ENCODE measurements at places on chromosomes 4 and X.

DNA sequence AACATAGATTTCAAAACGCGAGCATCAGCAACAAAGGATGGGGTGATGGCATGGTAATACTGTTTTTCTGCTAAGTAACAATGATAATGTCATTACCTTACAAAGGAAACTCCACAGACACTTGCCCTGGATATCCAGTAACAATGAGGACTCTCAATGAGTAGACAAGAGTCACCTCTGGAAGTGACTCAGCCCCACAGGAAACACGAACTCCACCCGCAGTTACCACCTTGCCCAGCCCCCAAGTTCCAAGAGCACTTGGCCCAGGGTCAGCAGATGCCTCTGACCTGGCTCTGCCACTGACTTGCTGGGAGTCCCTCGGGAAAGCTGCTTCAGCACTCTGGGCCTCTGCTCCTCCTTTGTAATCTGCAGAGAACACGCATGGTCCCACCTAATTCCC is 110.3 kb upstream of the MAP3K15 start:
- peak; percentile 23 for DNase-seq

- no peak for DNase-seq
Observed at GRCh38 chrX:115029869-115030570, 12.6 kb upstream of the IL13RA2 start.

- no peak for DNase-seq
Observed at GRCh38 chrX:68835104-68835442, 6.3 kb downstream of the EFNB1 start.

DNA sequence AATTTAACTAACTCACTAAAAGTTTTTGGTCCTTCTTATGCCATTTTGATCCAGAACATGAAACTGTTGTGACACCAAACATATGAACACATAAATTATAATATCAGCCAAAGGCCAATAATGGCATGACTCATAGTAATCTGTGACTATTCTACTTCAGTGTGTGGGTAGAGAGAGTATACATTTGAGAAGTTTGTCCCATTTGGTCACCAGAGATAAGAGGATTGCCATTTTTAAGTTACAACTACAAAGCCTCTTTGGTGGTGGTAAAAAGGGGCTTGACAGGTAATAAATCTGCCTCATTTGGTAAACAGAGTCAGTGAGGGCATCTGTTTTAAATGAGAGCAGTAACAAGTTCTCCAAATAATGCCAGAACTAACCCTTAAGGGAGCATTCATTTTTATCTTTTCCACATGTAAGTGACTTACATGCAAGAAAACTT is 117.9 kb downstream of the TBC1D19 start:
- DNase-seq, result no peak

DNA sequence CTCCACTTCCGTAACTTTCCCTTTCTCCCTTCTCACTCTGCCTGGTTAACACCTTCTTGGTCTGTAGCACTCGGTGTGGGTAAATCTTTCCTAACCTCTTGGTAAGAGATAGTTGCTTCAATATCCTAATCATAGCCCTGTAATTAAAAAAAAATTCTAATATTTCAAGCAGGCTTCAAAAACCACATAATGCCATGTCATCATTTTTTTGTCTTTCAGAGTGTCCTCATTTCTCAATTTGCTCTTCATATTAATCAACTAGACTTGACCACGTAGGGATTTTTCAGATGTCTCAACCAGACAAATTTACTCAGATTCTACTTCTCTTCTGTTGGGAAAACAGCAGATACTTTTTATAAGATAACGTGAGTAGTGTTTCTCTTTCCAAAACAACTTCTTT is 91.0 kb downstream of the FREM3 start:
- DNase-seq, result no peak

DNA sequence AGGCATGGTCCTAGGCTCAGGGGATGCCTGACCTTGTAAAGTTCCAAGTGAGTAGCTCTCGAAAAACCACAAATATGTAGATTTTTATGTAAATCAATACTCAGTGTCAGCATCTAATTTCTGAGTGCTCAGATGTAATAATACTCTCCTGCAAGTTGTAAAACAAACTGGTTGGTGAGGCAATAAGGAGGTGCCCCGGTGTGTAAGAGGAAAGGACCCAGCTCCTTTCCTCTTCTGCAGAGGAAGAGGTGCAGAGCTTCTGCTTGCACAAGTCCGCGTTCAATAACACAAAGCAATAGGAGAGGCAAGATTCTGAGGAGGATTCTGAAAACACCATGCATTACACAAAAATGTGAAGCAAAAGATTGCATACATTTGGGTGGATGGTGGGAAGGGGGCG is 43.6 kb upstream of the ENPP6 start:
- no peak for DNase-seq

GRCh38 chrX:154471839-154472684 is 7.0 kb downstream of the LAGE3 start:
- no peak for DNase-seq

GRCh38 chr4:39044956-39045826 is 13.0 kb upstream of the TMEM156 start:
- no peak for DNase-seq

DNA sequence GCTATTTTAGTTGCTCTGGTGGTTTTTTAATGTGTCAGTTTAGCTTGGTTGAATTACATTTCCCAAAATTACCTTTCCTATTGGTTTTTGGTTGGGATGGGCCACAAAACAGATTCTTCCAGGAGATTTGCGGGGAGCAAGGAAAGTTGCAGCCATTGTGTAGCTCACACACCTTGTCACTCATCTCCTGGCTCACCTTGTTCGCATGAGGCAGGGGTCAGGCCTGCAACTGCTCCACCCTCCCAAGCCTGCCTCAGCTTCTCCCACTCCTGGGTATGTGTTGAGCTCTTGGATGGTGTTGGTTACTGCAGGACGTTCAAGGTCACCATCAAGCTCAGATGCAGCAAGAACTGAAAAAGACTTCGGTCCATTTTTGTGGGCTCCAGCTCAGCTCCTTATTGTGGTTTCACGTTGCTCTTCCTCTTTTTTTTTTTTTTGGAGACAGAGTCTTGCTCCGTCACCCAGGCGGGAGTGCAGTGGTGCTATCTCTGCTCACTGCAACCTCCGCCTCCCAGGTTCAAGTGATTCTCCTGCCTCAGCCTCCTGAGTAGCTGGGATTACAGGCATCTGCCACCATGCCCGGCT is 95.6 kb upstream of the METTL14 start:
- DNase-seq, result no peak

DNA sequence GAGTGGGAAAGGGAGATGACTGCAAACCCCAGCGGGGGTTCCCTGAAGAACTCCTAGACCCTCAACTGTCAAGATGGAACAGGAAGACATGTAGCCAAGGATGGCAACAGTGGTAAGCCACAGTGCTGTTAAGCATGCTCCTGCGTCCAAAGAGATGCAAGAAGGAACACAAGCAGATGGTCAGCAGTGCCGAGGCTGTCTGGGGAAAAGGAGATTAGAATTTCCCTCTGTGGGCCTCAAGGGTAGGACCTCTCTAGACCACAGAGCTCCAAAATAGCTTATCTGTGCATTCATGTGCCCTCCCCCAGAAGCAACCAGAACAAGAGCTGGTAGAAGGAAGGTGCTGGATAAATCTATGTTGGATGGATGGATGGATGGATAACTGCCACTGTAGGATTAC is 82.0 kb upstream of the CPEB2 start:
- DNase-seq, result no peak

GRCh38 chr4:11782859-11783258 is 354.2 kb upstream of the HS3ST1 start:
- DNase-seq, result no peak

GRCh38 chr4:13989501-13989900 is 362.0 kb upstream of the BOD1L1 start:
- DNase-seq, result no peak

DNA sequence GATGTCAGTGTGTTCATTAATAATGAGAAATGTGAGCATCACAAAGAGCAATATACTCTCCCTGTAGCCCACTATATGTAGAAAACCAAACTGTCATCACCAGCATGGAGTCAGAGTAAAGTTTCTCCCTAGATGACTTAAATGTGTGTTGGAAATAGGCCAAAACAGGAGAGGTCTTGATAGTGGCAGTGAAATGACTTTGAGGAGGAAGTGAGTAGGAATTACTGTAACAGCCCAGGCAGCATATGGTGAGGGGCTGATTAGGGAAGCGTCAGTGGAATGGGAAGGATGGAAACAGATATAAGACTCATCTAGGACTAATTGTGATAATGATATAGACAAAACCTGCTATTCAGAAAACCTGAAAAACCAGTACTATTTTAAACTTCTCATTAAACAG is 83.9 kb downstream of the ATXN3L start:
- DNase-seq, result no peak

- no peak for DNase-seq
Observed at GRCh38 chr4:73815145-73815544, 21.3 kb upstream of the CXCL6 start.

DNA sequence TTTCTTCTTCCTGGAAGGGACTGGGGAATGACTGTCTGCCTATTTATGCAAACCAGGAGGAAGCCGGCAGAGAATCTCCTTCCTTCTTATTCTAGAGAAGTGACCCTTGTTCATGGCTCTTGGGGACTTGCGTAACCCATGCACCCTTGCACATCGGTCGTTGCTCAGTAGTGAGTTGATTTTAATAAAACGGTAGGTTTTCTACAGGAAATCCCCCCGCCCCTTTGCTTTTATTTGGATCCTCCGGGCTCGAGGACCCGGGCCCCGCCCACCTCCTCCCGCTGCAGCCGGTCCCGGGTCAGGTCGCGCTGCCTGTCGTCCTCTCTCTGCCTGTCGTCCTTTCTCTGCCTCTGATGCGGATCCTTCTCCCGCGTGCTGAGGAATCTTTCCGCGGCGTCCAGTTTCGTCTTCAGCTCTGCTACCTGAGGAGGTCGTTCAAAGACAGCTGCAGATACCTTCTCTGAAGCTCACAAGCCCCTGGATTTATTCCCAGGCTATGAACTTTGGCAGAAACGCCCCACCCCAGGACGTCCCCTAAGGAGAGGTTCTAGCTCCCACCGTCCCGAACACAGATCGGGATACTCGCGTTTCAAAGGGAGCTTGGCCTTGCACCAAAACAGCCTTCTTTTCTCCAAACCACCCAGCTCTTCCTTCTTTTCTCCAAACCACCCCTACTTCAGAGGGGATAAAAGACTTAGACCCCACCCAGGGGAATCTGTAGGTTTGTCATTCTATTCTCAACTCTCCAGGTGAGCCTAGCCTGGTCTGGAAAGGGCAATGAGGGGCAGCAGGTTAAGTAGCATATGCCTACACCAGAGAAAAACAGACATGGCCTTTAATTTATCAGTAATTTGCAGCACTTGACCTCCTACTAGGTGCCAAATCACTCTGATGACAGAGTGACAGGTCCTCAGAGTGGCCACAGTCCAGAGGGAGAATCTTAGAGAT is 7.0 kb downstream of the TNIP3 start:
- DNase-seq, result no peak

DNA sequence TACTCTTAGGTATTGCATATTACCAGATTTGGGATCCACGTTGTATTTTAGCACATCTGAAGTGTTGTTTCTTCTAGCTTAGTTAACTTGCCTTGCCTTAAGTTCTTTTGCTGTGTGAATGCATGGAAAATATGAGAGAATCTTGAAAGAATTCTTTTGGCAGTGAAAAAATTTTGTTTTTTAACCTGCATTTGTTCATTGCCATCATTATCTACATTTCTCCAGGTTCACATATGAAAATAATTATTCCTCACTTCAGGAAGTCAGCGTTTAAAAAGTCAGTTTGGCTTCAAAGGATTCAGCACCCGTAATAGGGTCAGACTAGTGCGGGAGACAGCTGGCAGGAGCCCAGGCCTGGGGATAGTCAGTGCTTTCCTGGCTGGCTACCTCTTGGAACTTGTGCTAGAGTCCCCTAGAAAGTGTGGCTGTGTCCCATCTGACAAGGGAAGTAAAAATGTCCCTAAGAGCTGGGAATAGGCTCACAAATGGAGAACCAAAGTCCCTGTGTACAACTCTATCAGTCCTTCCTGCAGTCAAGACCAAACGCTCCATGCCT is 251.9 kb upstream of the KLF3 start:
- no peak for DNase-seq

DNA sequence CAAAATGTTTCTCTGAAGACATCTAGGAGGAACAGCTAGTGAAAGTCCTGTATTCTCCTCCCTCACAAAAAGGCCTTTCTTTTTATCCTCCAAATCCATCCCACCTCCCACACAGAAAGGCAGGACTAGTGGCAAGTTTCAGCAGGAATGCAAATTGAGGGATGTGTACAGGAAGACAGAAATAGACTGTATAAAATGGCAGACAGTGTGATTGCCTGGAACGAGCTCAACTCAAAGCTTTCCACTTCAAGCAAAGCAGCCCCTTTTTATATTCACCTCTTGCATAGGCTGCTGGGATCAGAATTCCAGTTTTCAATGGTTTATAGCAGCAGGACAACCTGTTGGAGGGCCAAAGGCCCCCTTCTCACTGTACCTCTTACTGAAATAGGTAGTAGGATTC is 57.5 kb downstream of the DCX start:
- DNase-seq, result no peak

- DNase-seq, result no peak
Observed at GRCh38 chr4:81505726-81506125, 34.0 kb upstream of the RASGEF1B start.

GRCh38 chr4:181224852-181225251 is 1018.4 kb upstream of the TENM3 start:
- DNase-seq, result no peak

DNA sequence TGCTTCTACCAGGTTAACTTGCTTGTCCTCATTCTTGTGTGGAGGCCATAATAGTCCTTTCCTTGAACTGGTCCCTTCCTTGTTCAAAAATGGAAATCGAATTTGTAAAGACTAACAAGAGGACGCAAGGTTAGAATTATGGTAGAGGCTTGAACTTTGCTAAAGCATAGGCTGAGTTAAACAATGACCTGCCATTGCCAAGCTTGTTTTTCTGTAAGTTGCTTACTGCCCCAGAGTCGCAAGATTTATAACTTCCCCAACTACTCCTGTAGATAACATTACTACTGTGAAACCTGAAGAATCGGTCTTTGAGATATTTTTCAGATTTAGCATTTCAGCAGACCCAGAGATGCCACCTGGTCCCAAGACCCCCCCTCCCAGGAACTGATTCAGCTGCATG is 45.3 kb downstream of the RAB33B start:
- no peak for DNase-seq

GRCh38 chr4:152459326-152459725 is 76.6 kb downstream of the FBXW7 start:
- no peak for DNase-seq
